ENCODE measurements at places on chromosomes 12 and 14. TPM values are rescaled to one million over a fixed set of nuclear protein-coding genes. Genes with fewer than 3 reads are reported as not detected.

Gene TEP1
- total RNA-seq, result 15.4 TPM

Gene PAH
- total RNA-seq, result 0.61 TPM

Gene FITM1
- 0.80 TPM for total RNA-seq

Gene OAS2
- total RNA-seq, result 45.8 TPM

Gene FOXA1
- 0.09 TPM for total RNA-seq

Gene SLC17A8
- total RNA-seq, result 3.0 TPM

Gene TTC9
- total RNA-seq, result 1.8 TPM

Gene MYF6
- 0.09 TPM for total RNA-seq

Gene DCN
- 137 TPM for total RNA-seq

Gene GPR132
- 5.9 TPM for total RNA-seq

Gene LRRIQ1
- total RNA-seq, result 0.33 TPM

Gene KRT5
- 326 TPM for total RNA-seq

Gene FAM181A
- total RNA-seq, result not detected

Gene DTX1
- total RNA-seq, result 4.4 TPM

Gene KRT78
- 0.42 TPM for total RNA-seq

Gene CCDC197
- not detected for total RNA-seq

Gene P2RX2
- total RNA-seq, result 0.66 TPM

Gene IL26
- total RNA-seq, result not detected

Gene KRT81
- total RNA-seq, result 0.19 TPM

Gene CFAP54
- 0.28 TPM for total RNA-seq

Gene SIX1
- total RNA-seq, result 13.4 TPM

Gene EPYC
- 0.14 TPM for total RNA-seq

Gene LAG3
- 1.5 TPM for total RNA-seq

Gene MIP
- total RNA-seq, result 0.09 TPM

Gene TBX3
- 1.4 TPM for total RNA-seq

Gene PCK2
- total RNA-seq, result 6.7 TPM

Gene TAS2R8
- total RNA-seq, result not detected

Gene DAO
- 0.05 TPM for total RNA-seq

Gene KRT7
- total RNA-seq, result 2.8 TPM

Gene CMKLR1
- 4.4 TPM for total RNA-seq

Gene PCED1B
- total RNA-seq, result 1.7 TPM

Gene PTPRB
- 2.3 TPM for total RNA-seq

Gene ASIC1
- 1.3 TPM for total RNA-seq

Gene EPS8
- total RNA-seq, result 3.7 TPM

Gene SMIM41
- total RNA-seq, result 0.42 TPM

Gene GARIN6
- not detected for total RNA-seq

Data from thymus (tissue), 14 donors.